ENCODE measurements at places on chromosomes 5 and 9. TPM values are rescaled to one million over a fixed set of nuclear protein-coding genes. Genes with fewer than 3 reads are reported as not detected.
A peak's percentile ranks its signal among the peaks of the same experiment; 100 is the strongest.

Gene GFI1B
- total RNA-seq = not detected

Gene ANKRD33B
- 2.5 TPM for total RNA-seq

Gene GPRIN1
- total RNA-seq = 2.5 TPM

Gene TMEM171
- 3.3 TPM for total RNA-seq

Gene FIBCD1
- 1.1 TPM for total RNA-seq

Gene SHISAL2B
- not detected for total RNA-seq

Gene GPR21
- total RNA-seq = 0.28 TPM

Gene TCF7
- 0.83 TPM for total RNA-seq

Gene PGM5
- 14.7 TPM for total RNA-seq

Gene MEGF10
- not detected for total RNA-seq

Gene CCDC183
- total RNA-seq = not detected

Gene CYLC2
- total RNA-seq = not detected

Gene PCDHGA5
- 2.0 TPM for total RNA-seq

Gene PRELID2
- total RNA-seq = 8.6 TPM

Gene ADAMTSL1
- 49.2 TPM for total RNA-seq

Gene RGS7BP
- not detected for total RNA-seq

GRCh38 chr9:16824545-16825330 is 45.7 kb downstream of the BNC2 start:
- DNase-seq = peak; percentile 85

DNA sequence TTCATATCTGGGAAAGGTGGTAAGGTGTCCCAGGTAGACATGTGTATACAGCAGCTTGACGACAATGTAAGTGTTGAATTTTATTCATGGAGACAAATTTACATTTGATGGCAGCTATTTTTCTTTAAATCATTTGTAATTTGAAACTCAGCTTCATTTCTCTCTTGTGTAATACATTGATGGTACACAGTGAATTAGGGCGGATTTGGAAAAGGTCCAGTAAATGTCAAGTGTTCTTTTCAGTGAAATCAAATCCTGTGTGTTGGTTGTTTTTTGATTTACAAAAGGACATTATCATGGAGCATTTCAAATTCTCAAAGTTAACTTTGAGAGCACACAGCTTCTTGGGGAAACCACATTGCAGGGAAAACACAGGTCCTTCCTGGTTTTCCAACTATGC is 30.0 kb upstream of the PCSK1 start:
- DNase-seq = no peak

- peak; percentile 81 for DNase-seq
These were observed 474.0 kb downstream of the CCDC171 start for GRCh38 chr9:16026886-16027285.

GRCh38 chr5:93055971-93056370 is 525.0 kb downstream of the NR2F1-AS1 start:
- no peak for DNase-seq

GRCh38 chr5:10768328-10768899 is 7.4 kb upstream of the DAP start:
- DNase-seq = no peak

DNA sequence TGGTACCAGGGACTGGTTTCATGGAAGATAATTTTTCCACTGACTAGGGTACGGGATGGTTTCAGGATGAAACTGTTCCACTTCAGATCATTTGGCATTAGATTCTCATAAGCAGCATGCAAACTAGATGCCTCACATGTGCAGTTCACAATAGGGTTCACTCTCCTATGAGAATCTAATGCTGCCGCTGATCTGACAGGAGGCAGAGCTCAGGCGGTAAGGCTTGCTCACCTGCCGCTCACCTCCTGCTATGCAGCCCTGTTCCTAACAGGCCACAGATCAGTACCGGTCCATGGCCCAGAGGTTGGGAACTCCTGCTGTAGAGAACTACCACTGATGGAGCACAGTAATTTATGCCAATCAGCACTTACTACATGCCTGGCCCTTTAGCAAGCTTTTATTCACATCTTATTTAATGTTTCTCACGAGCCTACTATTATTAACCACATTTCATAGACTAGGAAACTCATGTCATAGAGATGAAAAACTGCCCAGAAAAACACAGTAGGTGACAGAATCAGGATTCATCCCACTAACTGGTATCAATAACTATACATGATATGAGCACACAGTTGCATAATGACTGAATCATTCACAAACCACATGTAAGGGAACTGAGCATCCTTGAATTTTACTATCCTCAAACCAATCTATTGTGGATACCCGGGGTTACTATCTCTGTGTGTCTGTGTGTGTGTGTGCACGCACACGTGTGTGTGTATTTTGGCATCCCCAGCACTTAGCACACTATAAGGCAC is 46.5 kb downstream of the SVEP1 start:
- DNase-seq = peak; percentile 28

- DNase-seq = no peak
These were observed 2.0 kb downstream of the CTNND2 start for GRCh38 chr5:11902201-11902619.

DNA sequence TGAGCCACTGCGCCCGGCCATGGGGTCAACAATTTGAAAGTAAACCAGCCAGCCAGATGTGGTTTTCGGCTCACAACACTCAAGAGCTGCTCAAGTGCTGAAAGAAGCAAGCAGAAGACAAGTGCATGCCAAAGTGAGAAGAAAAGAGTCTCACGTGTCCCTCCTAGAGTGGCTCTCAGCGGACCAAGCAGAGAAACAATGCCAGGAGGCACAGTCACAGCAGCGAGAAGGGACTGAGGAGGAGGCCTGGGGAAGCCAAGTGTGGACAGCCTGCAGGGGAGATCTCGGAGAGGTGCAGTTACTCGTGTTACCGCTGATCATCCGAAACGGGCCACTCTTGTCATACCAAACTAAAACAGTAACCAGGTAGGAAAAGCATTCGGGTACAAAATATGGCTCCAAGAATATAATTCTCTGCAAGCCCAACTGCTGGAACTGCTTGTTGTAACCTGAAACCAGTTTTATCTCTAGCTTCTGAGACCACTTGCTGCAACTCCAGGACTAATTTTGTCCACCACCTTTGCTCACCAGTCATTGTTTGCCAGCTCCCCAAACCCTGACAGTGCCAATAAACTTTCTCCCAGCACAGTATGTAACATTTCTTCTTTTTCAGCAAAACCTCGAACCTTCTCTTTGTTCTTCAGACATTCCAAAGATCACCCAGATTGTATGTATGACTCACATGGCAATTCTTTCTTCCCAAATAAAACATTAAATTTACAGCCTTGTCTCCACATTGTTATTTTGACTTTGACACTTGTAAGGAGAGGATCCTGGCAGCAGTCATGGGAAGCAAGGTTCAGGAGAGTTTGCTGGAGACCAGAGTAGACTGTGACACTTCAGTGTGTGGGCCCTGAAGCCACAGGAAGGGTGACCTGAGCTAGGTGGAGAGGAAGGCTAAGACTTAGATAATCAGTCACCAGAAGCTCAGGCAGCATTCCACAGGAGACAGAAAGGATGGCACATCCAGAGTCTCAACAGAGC is 6.3 kb downstream of the SLC35D2 start:
- peak; percentile 38 for DNase-seq

DNA sequence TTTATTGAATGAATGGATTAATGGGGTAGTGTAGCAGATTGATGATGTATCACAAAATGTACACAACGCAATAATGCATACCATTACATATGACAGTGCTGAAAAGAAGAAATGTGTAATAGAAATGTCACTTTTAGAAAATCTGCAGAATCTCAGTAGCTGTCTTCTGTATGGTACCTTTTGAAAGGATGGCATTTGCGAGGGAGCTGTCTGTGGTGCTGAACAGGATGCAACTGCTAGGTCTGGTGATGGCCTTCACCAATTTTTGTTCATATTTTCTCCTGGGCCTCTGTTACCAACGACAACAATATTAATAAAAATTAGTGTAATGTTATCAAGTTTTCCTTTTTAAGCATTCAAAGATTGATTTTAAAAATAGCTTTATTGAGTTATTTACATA is 36.2 kb upstream of the OTULIN start:
- DNase-seq = peak; percentile 64

GRCh38 chr9:83981126-83981871 is 694 bp downstream of the RMI1 start:
- peak; percentile 35 for DNase-seq

DNA sequence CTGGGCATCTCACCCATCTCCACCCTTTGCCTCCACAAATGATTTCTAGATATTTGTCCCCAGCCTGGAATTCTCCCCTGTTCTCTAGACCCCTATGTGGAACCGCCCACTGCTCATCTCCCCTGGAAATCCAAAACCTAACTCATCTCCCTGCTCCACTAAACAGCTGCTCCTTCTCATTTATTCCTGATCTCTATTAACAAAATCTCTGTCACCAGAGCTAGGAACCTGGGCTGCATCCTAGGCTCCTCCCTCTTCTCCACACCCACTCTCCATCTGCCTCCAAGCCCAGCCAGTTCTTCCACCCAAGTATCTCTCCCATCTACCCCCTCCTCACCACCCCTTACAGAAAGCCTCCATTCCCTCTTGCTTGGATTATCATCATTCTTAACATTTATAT is 24.0 kb upstream of the SYNPO start:
- no peak for DNase-seq

DNA sequence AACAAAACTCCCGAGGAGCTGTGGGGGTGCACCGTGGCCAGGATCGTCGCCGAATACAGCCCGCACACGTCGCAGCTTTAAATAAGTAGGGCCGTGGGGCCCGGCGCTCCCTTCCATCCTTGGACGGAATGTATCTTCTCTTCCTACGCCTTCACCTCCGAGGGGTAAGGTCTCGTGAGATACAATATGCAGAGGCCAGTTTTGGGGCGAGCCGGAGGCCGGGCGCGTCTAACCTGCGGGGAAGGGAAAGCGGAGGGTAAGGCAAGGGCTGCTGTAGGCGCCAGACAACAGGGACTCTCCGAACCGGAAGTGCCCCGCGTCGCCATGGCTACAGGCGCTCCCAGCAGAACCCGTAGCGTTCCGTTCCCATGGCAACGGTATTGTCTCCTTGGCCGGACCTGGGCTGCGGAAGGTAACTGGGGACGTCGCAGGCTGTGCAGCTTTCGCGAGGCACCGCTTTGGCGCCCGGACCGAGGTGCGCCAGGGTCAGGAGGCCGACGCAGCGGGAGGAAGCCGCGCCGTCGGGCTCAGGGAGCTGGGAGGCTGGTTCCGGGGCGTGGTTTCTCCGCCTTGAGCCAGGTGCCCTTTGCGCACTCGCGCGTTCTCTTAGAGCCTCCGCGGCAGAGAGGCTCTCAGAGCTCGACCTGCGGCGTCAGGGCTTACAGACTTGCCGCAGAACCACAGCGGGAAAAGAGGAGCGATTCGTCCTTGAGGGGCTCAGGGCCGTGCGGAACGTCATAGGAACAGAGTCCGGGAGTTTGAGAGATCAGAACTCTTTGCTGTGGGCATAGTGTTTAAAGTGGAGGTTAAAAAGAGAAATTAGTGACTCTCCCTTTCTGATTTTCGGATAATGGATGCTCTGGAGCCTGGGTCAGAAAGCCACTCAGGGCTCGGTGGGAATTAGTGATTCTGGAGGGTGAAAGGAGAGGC is at the start of gene TTC23L:
TTC23L (plus strand) TSS at position 380 of the 930 bp plus-strand sequence. CDS start 1,508 bp downstream, outside the sequence.
- DNase-seq = peak; percentile 79

GRCh38 chr5:33827018-33827707 is 64.6 kb downstream of the ADAMTS12 start:
- DNase-seq = no peak

GRCh38 chr5:74199436-74200210 is 440.9 kb downstream of the ENC1 start:
- DNase-seq = peak; percentile 74

GRCh38 chr9:129310666-129311350 is 132.7 kb upstream of the IER5L start:
- peak; percentile 44 for DNase-seq

DNA sequence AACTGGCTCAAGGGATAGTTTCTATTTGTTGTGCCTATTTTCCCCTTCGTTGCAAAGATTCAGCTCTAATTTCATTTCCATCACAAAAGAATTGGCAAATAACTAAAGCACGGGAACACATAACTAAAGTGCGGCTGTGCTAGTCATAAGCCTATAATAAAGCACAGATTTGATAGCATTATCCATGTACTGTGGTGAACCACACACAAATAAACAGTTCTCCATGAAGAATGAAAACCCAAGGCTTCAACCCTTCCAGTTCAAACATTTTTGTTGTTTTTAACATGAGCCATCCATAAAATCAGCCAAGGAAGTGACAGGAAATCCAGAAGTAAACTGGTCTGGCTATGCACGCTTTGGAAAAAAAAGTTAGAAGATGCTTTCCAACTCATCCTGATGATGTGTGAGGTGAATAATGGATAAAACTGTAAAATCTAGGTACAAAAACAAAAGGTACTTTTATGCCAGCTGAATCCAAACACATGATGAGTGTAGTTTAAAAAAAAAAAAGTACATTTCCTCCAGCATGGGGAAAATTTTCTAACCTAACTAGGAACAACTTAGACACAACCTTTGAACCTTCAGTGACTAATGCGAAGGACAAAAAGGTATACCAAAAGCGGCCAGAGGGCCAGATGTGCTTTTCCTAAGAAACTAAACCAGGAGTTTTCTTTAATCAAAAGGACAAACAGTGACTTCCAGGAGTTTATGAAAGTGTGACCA is 10.2 kb downstream of the ZNF608 start:
- DNase-seq = peak; percentile 95

GRCh38 chr5:127599847-127600246 is 49.0 kb upstream of the CTXN3 start:
- DNase-seq = no peak

DNA sequence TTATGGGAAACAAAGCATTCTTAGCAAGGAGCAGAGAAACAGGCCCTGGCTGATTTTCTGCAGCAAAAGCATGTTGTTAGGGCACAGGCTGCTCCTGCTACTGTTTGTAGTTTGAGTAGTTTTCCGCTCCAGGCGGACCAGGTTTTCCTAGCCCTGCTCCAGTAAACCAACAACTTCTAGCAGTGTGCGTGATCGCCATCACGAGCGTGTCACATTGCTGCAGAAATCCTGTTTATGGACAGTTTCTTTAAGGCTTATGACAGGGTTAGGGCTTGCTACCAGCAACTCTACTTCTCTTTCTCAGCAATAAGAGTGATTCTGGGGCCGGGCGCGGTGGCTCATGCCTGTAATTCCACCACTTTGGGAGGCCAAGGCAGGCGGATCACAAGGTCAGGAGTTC is 803.9 kb upstream of the CDH10 start:
- DNase-seq = no peak

DNA sequence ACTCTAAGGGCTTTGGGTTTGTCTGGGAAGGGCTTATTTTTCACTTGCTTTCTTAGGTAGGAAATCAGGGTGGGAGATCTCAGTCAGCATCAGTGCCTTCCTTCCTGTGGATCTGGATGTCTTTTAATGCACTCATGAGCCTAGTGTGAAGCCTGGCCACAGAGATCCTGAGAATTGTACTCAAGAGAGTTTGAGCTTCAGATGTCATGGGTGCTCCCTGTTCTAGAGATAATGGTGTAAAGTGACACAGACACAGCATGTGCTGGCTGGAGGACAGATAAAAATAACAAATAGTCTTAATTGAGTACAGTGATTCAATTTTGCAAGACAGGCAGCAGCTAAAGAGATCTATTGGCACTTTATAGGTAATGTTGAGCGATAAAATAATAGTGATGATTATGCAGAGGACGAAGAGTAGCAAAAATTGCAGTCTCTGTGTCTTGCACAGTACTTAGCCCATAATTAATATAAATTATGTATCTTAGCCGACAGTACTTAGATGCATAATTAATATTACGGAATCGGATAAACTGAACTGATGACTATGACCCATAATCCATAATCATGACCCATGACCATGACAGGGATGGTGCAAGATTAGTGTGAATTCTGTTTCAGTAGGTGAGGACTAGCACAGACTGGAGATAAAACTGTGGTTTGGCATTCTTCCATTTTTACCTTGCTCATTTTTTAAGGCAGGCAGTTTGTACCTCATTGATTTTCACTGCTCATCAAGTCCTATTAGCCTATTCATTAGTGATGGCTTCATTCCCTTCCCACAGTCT is 408.7 kb upstream of the PIK3R1 start:
- DNase-seq = no peak

- no peak for DNase-seq
These were observed 79.8 kb downstream of the COL27A1 start for GRCh38 chr9:114235033-114235661.

All from IMR-90 (cell line).